ENCODE measurements at places on chromosomes 5 and 9.

DNA sequence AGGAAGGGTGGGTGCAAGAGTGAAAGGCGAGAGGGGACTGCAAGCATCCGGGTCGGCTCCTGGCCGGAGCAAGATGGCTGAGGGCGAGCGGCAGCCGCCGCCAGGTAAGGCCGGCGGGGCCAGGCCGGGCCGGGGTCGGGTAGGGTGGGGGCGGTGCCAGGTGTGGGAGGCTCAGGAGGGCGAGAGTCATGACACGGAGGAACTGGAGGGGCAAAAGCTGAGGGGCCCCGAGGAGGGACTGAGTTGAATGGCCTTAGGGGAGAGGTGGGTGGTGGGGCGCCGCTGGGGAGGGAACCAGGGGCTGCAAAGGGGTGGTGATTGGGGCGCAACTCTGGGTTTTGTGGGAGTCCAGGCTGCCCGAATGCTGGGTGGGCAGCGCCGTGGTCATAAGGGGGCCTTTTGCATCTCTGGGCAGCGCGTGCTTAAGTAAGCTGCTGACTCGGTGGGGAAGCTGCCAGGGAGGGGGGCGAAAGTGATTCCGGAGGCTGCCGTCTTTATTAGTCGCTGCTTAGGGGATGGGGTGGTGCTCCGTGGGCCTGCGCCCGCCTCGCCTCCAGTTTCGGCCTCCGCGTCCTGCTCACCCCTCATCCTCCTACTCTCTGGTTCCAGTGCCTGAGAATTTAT is 425 bp downstream of the PTPA start:
- DNase-seq: peak; percentile 75

- peak; percentile 62 for DNase-seq
Observed at GRCh38 chr5:97297063-97297703, 114.1 kb upstream of the RIOK2 start.

DNA sequence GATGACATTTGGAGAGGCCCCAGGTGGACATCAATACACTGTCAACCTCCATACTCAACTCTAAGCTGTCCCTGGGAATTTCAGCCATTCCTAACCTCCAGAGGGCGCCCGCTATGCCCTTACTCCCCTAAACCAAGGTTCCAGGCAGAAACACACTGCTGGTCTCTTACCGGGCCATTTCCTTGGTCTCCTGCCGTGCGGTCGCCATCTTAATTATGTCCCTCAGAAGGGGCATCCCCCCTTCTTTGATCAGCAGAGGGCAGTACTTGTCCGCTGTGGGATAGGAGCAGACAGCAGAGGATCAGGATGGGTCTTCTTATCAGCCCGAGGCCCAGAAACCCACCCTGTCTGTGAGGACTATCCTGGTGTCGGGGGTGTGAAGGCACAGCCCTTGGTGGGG is 9.3 kb upstream of the ZDHHC12 start:
- peak; percentile 90 for DNase-seq

DNA sequence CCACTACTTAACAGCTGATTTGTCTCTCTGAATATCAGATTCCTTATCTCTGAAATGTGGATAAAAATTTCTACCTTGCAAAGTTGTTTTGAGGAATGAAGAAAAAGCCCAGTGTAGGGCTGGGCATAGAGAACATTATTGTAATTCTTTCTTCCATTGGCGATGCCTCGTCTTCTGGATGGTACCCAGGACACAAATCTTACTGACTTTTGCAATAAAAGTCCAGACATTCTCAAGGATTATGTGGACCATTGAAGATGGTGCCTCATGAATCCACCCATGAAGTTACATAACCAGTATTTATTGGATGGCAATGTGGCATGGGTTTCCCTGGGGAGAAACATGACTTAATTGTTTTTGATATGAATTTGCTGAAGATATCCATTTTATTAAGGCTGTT is 33.1 kb downstream of the NNT start:
- no peak for DNase-seq

DNA sequence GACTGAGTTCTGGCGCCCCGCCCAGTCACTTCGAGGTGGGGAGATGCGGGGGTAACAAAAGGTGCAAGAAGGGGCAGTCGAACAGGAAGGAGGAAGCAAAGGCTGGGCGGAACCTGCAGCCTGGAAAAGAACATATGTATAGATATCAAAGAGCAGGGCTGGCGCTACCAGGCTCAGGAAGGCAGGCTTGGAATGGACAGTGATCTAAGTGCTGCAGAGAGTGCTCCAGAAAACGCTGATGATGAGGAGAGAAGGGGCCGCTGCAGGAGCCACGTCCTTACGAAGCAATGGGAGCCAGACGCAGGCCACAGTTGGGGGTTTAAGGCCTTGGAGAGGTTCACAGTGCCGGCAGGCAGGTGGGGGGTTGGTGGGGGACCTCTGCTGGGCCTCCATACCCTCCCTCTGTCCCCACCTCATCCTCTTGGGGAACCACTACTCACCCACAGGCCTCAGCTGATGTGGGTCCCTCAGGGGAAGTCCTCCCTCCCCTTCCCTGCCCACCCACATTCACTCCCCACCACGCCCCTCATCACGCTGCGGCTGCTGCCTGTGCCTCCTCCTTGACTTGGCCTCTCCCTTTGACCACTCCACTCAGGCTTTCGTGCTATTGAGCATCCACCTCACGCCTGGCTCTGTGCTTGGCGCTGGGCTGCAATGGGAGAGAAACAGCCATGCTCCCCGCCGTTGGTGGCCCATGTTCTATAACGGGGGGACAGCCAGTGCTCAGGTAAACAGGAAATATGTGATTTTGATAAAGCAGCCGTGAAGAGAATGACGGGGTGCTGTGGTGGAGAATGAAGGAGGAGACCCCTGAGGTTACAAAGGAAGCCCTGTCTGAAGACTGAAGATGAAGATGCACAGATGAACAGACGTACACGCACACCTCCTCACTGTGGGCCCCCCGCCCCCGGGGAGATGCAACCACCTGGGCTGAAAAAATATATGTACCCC is 40.5 kb upstream of the RPL26L1 start:
- DNase-seq: peak; percentile 51

GRCh38 chr5:53642061-53642460 is 81.6 kb downstream of the NDUFS4 start:
- DNase-seq: peak; percentile 57

DNA sequence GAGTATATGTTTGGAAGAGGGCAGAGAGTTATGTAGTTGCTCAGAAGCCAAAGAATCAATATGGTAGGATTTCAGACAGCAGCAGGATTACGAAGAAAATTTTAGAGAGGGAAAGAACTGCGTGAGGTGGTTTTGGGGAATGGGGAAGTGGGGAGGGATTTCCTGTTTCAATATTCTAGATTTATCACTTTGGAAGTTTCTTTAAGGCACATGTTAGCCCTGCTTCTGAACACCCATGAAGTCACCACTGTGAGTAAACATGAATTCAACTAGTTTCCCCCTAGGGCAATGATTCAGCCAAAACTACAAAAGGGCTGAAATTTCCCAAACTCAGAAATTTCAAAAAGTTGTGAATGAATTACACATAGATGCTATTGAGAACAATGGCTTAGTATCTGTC is 132.2 kb downstream of the EBF1 start:
- no peak for DNase-seq

GRCh38 chr5:137735555-137736284 is at the start of gene KLHL3:
Gene KLHL3, minus strand, starts transcription at chr5:137736089. Its CDS starts 443 bp downstream, at chr5:137735646.
- DNase-seq: peak; percentile 63

- DNase-seq: no peak
Observed at GRCh38 chr5:142969186-142969585, 199.0 kb downstream of the ARHGAP26 start.

GRCh38 chr9:117733465-117733864 is 29.3 kb downstream of the TLR4 start:
- no peak for DNase-seq

DNA sequence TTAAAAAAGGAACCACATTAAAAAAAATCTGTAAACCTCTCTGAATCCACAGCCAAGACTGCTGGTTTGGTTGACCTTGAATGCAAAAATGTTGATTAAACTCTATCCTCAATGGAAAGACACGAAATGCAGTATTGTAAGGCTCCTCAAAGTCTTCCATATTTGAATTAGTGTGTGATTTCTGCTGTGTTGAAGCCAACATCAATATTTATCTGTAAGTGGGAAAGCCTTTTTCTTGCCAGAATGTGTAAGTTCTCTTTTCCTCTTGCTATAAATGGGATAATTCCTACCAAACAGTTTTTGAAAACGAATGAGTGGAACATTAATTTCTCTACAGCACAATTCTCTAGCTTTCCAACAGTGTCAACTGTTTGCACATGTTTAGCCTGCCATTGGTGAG is 422.1 kb upstream of the TNC start:
- no peak for DNase-seq

DNA sequence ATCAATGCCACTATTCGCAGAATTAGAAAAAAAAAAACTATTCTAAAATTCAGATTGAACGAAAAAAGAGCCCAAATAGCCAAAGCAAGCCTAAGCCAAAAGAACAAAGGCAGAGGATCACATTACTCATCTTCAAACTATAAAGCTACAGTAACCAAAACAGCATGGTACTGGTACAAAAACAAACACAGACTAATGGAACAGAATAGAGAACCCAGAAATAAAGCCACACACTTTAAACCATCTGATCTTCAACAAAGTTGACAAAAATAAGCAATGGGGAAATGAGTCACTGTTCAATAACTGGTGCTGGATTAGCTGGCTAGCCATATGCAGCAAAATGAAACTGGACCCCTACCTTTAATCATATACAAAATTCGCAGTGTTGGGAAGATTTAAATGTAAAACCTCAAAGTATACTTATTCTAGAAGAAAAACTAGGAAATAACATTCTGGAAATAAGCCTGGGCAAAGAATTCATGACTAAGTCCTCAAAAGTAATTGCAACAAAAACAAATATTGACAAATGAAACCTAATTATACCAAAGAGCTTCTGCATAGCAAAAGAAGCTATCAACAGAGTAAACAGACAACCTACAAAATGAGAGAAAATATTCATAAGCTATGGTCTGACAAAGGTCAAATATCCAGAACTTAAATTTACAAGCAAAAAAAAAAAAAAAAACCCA is 153.7 kb downstream of the NDUFS4 start:
- DNase-seq: no peak

GRCh38 chr5:179767496-179768100 is 26.2 kb upstream of the LTC4S start:
- peak; percentile 71 for DNase-seq

- DNase-seq: no peak
Observed at GRCh38 chr9:101427957-101428655, 7.5 kb downstream of the ALDOB start.

DNA sequence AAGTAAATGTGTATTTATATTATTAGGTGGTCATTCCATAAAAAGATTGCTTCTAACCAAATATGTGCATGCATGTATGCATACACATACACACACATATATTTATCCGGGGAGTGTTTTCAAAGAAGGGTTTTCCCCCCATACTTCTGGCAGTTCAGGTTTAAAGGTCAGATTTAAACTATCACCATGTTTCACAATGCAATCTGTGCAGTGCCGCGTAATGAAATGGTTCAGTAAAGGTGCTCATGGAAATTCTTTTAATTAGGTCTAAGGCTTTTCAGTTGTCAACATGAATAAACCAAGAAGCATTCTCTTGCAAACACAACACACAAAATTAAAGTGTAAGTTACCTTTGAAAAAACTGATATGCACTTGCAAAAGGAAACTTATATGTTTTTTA is 211.0 kb downstream of the CRB2 start:
- no peak for DNase-seq

- DNase-seq: no peak
Observed at GRCh38 chr9:28832168-28832770, 1259.0 kb upstream of the C9orf72 start.

GRCh38 chr5:8053270-8053669 is 184.3 kb downstream of the MTRR start:
- DNase-seq: no peak

DNA sequence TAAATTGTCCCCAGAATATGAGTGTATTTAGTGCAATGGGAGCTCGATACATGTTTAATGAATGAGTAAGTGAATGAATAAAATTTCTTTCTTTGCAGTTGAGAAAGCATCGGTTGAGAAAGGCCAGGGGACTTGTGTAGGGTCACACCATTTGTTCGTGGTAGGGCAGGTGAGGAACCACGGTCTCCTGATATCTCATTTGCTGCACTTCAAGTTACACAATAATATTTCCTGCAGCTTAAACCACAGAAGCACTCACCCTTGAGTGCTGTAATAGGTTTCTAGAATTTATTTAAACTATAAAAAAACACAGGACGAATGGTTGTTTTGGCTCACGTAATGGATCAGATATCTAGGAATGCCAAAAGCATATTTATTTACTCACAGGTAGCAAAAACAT is 429.8 kb downstream of the SPATA31D1 start:
- peak; percentile 41 for DNase-seq

GRCh38 chr5:151234476-151235238 is 10.8 kb upstream of the CCDC69 start:
- DNase-seq: peak; percentile 86

GRCh38 chr5:88393042-88393441 is 124.4 kb upstream of the TMEM161B start:
- DNase-seq: no peak

- DNase-seq: no peak
Observed at GRCh38 chr9:81633952-81634854, 55.1 kb downstream of the TLE1 start.

- DNase-seq: no peak
Observed at GRCh38 chr9:70641631-70642030, 227.2 kb upstream of the KLF9 start.

GRCh38 chr5:52656569-52657246 is 131.0 kb upstream of the ITGA1 start:
- DNase-seq: no peak

DNA sequence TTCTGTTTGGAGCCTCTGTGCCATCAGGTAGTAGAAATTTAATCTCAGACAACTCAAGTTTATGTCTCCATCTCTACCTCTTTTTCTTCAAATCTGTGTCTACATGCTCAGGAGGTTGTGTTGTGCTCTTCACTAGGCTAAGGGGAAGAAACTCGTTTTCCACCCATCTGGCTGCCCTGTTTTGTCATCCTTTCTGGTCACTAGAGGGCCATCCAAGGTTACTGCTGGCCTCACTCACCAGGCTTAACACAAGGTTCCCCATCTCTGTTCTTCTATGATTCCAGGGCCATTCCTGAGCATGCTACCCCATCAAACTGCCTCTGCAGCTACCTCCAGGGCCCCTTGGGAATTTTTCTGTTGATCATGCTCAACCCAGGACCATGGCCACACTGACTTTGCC is 213.3 kb upstream of the FBXL7 start:
- DNase-seq: no peak

GRCh38 chr5:77117161-77117560 is 30.1 kb upstream of the ZBED3 start:
- DNase-seq: peak; percentile 32

GRCh38 chr5:68519143-68519542 is 303.6 kb downstream of the PIK3R1 start:
- DNase-seq: peak; percentile 53

DNA sequence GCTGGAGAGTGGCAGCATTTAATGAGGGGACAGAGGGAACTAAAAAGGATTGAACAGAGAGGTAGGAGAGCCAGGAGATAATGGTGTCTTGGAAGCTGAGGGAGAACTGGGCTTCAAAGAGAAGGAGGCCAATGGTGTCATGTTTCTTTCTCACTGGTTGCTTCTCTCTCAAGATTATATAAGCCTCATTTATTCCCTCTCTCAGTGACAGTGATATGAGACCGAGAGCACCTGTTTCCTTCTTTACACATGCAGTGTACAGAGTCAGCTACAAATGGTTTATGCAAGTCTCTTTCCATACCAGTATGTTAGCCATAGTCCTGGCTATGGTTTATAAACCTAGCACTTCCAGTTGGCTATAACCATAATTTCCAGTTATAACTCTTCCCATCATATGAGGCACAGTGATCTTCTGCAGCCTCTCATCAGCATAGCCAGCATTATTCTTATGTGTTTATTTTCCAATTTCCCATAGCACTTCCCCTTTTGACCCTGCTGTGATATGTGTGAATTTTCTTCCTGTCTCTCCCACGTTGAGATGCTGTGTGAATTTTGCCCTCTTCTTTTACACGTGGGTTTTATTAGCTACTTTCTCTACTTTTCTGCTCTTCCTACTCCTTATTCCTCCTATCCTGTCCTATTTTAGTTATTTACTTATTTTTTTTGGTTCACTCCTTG is 71.2 kb downstream of the UNC13B start:
- no peak for DNase-seq
